ENCODE measurements at places on chromosomes 4 and X.

- no peak for DNase-seq
These were observed 155.7 kb downstream of the PAPSS1 start for GRCh38 chr4:107564326-107564725.

DNA sequence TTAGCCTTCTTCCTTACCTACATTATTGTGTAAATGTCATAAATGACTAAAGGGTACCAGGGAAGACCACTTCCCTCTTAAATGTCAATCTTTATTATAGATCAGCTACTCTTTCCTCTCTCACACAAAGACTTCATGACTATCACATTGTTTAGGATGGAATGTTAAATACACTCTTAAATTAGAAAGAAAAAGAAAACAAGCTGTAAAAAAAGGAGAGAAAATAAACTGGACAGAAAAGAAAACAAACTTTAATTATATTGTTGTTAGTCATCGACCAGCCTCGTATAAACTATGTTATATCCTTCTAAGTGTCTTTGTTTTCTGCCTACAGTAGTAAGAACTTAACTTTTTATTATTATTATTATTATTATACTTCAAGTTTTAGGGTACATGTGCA lies 666.4 kb upstream of the NR3C2 start:
- DNase-seq: no peak

DNA sequence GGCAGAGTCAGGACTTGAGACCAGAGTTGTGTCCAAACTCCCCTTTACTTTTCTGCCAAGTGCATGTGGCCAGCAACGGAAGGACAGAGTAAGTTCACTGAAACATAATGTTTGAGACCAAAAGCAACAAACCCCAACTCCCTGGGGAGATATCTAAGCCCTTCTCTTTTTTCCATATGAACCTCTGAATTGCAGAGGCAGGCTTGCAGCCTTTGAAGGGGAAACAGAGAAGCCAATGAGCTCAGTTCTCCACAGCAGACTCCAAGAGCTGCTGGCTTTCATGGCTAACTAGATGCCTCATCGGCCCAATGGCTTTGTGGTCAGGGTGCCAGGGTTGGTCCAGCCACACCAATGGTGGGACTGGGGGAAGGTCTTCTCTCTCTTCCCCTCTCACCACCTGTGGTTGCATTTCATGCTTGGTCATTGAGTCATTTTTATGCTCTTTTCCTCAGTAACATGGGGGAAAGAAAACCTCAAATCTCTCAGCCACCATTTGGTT lies 34.0 kb downstream of the STARD8 start:
- DNase-seq: no peak

- DNase-seq: no peak
These were observed 124.7 kb downstream of the MGST2 start for GRCh38 chr4:139790291-139790690.

GRCh38 chr4:141003193-141003592 lies 130.1 kb downstream of the RNF150 start:
- no peak for DNase-seq

- DNase-seq: no peak
These were observed 110.8 kb upstream of the SHOX start for GRCh38 chrX:519741-520140.

GRCh38 chr4:86307432-86307831 lies 52.4 kb downstream of the MAPK10 start:
- DNase-seq: no peak

GRCh38 chrX:154097003-154097588 lies 421 bp downstream of the MECP2 start:
- DNase-seq: peak; percentile 49

DNA sequence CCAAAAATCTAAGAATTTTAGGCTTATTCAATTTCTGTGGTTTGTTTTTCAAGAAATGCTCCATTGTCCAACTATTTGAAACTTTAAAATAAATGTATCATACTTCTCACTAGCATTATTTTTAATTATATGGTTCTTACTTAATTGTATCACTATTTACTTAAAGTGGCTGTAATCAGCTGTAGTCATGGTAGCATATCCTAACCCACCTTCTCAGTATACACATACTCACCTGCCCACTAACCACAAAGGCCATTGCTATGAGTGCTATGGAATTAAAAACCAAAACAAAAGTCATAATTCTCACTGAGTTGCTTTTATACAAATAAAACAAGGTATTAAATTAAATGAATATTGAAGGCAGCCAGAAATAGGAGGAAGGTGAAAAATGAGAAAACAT lies 5.0 kb downstream of the FBXO8 start:
- no peak for DNase-seq

GRCh38 chr4:113474017-113474416 lies 287.5 kb downstream of the CAMK2D start:
- DNase-seq: no peak

- DNase-seq: no peak
These were observed 158.9 kb downstream of the KDM6A start for GRCh38 chrX:45031830-45032378.

GRCh38 chr4:145828802-145829485 lies 109.7 kb downstream of the ZNF827 start:
- DNase-seq: no peak

DNA sequence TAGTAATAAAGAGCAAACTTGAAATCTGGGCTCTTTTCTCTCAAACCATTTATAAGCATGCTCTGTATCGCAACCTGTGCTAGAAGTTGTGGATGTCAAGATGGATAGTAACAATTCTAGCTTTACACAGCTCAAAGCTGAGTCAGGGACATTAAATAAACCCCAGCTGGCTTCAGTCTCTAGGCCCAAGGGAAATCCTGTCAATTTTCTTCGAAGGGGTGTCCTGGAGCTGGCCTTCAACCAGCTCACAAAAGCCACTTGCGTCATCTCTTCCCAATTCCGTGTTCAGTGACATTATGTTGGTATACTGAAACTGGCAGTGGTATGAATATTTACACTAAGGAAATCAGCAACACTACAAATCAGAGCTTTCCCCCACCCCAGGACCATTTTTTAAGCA lies 89.8 kb upstream of the PRKG2 start:
- no peak for DNase-seq

GRCh38 chrX:150257353-150258175 lies 105.6 kb upstream of the MAMLD1 start:
- no peak for DNase-seq

DNA sequence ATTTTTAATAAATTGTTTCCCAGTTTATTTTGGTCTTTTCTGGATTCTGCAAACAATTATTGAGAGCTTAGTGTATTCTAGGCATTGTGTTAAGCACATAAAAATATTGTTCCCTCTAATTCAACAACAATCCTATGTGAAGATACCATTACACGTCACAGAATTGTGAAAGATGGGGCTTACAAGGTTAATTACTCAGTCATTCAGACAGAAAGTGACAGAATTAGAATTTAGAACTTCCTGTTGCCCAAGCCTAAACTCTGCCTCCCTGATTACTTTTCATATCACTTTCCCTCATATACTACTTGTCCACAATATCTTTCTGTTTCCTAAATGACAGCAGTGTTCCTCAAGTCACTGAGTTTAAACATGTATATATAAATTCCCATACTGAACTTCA lies 186.7 kb upstream of the VEGFC start:
- DNase-seq: no peak

GRCh38 chr4:27911047-27911446 lies 1050.4 kb downstream of the STIM2 start:
- DNase-seq: no peak

- no peak for DNase-seq
These were observed 40.5 kb upstream of the RELL1 start for GRCh38 chr4:37726666-37727065.

GRCh38 chr4:144518181-144518895 lies 127.6 kb upstream of the HHIP start:
- no peak for DNase-seq

GRCh38 chrX:34144246-34144645 lies 12.1 kb upstream of the FAM47A start:
- DNase-seq: no peak

GRCh38 chr4:96342196-96342595 lies 502.3 kb downstream of the PDHA2 start:
- no peak for DNase-seq

- peak; percentile 64 for DNase-seq
These were observed 58.5 kb downstream of the TSC22D3 start for GRCh38 chrX:107716816-107717700.

- DNase-seq: no peak
These were observed 13.5 kb upstream of the VSIG4 start for GRCh38 chrX:66053414-66053813.

DNA sequence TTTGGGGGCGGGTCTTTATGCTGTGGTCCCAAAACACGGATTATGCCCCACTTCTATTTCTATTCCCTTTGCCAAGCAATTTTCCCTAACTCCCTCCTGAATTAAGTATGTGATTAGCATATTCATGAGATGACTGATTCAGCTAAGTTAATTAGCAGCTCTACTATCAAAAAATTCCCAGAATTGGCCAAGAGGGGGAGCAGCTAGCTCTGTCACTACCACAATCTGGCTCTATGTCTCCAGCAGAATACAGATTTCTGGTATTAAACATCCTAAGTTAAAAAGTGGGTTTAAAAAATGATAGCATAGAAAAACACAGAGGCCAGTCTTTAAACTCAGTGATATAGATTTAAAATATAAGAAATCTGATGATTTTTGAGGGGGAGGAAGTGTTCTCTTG lies 80.3 kb downstream of the GPC4 start:
- no peak for DNase-seq

DNA sequence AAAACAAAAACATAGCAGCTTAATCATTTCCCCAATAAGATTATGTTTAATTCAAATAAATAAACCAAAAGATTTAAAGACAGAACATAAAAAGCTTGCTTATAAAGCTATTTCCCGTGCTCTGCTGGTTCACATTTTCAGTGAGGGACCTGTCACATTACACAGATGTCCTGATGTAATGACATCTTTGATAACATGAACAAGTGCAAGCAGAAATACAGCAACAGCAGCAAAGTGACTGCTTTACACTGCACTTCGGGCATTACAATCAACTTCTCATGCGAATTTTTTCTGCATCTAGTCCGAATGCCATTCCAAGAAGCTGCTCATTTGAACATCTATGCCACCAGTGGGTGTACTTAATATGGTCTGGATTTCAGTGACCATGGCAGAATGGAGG lies 940.3 kb upstream of the IGFBP7 start:
- DNase-seq: no peak

DNA sequence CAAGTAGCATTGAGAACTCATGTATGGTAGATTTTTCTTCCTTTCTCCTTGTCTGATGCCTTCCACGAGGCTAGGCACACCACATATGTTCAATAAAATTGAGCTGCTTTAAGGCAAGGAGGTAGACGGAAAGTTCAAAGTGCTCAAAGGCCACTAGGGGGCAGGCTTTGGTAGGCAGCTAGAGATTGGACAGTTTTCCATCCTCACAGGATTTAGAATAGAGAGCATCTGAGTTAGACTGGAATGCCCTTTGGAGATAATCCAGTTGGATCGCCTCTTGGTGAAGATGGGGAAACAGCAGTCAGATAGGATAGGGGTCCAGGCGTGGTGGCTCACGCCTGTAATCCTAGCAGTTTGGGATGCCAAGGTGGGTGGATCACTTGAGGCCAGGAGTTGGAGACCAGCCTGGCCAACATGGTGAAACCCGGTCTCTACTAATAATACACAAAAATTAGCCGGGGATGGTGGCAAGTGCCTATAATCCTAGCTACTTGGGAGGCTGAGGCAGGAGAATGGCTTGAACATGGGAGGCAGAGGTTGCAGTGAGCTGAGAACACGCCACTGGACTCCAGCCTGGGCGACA lies 30.4 kb downstream of the ELF4 start:
- DNase-seq: no peak

DNA sequence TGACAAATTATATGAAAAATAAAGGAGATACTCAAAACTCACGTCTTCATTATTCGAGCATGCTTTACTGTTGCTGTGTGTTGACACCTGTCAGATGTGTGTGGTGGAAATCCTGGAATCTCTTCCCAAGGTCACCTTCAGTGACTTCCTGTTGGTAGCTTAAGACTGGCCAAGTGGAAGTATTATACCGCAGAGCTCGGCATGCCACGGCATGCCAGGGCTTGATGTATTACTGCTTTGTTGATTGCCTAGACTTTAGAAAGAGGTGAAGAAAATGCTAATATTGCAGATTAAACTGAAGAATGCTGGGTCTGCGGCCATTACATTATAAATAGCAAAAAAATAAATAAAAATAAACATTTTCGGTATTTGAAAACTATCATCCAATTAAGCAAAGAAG lies 4.6 kb downstream of the TREX2 start:
- no peak for DNase-seq

GRCh38 chrX:39629001-39629400 lies 468.8 kb downstream of the BCOR start:
- no peak for DNase-seq

DNA sequence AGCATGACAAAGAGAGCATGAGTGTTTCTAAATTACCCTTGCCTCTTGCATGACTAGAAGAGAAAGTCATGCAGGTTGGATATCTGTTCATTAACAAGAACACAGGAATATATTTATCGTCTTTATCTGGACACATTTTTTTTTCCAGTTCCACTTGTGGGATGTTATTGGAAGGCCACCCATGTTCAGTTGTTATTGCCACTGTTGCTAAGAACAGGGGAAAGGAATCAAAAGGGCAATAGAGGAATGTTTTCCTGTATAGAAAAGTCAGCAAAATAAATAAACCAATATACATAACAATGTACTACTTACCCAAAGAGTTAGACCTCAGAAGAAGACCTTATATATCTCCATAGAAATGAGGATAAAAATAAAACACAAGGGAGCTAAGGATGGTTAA lies 270.1 kb downstream of the QDPR start:
- DNase-seq: no peak

DNA sequence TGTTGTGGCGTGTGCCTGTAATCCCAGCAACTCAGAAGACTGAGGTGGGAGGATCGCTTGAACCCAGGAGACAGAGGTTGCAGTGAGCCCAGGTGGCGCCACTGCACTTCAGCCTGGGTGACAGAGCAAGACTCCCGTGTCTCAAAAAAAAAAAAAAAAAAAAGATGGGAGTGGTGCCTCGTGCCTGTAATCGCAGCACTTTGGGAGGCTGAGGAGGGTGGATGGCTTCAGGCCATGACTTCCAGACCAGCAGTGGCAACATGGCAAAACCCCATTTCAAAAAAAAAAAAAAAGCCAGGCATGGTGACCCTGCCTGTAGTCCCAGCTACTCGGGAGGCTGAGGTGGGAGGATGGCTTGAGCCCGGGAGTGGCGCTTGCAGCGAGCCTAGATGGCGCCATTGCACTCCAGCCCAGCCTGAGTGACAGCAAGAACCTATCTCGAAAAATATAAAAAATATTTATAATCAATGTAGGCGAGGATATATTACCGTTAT lies 27.0 kb downstream of the EIF2S3 start:
- peak; percentile 14 for DNase-seq

DNA sequence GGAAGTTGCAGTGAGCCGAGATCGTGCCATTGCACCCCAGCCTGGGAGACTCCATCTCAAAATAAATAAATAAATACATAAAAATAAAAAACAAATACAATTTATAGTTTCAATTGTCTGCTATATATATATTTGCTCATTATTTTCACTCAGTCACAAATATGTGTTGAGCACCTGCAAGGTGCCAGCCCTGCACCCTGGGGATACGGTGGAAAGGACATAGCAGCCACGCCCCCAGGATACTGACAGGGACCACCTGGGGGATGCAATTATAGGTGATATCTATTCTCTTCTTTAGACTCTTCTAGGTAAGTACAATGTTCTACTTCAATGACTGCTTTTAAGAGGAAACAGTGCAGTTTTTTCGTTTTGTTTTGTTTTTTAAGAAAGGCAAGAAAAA lies 85.0 kb downstream of the JAKMIP1 start:
- no peak for DNase-seq

GRCh38 chrX:10327651-10328050 lies 170.9 kb downstream of the CLCN4 start:
- DNase-seq: no peak

- no peak for DNase-seq
These were observed 159.0 kb downstream of the CHIC2 start for GRCh38 chr4:53905276-53905940.

- no peak for DNase-seq
These were observed 91.3 kb upstream of the WDR44 start for GRCh38 chrX:118254611-118255010.
